ENCODE measurements at places on chromosomes 1 and 21.

DNA sequence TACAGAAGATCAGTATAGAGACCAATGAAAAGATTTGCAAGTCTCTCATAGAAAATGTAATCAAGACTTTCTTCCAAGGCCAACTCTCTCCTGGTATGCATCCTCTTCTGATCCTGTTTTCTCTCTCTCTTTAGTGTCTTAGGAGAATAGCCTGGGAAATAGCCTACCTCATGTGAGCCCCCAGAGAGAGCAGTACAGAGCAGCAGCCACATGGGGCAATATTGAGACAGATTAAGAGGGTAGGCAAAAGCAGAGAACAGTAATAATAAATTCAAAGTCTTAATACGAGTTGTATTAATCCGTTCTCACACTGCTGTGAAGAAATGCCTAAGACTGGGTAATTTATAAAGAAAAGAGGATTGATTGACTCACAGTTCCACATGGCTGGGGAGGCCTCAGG, 61.4 kb downstream of the RNASEL start:
- no peak for DNase-seq

DNA sequence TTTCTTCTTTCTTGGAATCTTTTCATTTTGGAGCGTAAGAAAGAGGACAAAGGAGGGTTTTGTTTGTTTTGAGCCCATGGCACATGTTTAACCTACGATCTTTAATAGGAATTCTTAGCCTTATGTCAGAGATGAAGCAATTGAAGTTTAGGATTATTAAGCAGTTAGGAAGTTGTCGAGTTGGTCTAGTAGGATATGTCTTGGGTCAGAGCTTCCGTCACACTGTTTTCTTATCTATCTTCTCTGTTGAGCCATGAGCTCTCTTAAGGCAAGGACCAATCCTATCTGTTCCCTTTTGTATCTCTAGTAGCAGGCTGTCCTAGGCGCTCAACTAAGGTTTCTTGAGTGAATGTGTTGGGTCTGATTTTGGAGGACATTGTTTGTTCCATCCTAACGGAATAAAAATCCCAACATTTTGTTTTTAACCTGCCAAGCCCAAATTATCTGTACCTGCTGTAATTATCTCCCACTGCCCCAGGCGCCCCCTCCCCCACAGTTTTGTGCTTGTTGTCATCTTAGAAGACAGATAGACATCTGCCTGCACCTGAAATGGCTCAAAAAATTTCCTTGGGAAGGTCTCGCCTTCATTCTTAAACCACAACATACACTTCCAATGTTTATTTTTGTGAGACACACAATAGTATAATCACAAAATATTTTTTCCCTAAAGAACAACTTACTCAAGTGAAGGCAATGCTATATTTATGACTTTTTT, 95.3 kb upstream of the GADD45A start:
- DNase-seq: no peak

DNA sequence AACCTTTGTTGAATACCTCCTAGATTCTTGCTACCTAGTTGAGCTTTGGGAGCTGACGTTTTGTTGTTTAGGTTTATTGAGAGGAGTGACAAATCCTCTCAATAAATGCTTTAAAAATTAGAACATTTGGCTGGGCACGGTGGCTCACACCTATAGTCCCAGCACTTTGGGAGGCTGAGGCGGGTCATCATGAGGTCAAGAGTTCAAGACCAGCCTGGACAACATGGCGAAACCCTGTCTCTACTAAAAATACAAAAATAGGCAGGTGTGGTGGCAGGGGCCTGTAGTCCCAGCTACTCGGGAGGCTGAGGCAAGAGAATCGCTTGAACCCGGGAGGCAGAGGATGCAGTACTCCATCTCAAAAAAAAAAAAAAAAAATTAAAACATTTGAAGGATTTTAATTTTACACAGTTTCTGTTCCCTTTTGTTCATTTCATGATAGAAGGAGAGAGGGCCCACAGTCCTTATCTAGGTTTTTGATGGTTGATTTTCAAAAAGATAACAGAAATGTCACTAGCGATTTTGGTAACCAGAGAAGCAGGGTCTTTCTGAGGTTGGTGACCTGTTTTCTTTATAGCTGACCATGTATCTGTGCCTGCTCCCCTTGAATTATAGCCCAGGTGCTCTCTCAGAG, 44.2 kb upstream of the PIGV start:
- DNase-seq: no peak

DNA sequence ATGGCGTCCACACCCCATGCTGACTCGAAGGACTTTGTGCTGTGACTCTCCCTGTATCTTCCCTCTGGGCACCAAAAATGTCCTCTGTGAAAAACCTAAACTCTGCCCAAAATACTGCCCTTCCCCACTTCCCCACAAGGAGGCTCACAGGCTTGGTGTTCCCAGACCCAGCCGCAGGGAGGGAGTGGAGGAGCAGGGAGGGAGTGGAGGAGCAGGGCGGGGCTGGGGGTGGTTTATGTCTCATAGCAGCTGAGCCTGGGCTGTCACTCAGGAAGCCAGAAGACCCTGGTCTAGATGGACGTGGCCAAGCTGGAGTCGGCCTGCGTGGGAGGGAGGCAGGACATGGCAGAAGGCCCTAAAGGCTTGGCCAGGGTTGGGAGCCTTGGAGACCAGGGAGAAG, 461.7 kb downstream of the PTPRU start:
- no peak for DNase-seq

GRCh38 chr1:187763976-187764375, 935.2 kb downstream of the PLA2G4A start:
- no peak for DNase-seq

- DNase-seq: no peak
Observed at GRCh38 chr1:167641786-167642500, 11.9 kb downstream of the RCSD1 start.

- DNase-seq: no peak
Observed at GRCh38 chr1:70208292-70208691, 2.9 kb upstream of the LRRC40 start.

DNA sequence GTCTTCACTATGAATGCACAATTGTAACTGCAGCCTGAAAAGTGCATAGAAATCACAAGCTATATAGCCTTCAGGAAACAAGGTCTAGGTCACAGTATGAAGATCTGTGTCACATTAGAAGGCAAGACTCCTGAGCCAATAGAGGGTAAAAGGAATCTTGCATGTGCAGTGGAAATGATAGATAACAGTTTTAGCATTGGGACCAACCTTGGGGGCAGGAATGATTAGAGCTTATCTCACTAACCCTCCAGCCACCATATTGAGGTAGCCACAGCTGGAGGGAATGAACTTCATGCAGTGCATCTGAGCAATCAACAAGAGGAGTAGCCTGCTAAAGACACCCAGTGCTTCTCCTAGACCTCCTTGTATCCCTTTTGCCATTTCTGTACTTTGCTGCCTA, 390.1 kb downstream of the LTN1 start:
- DNase-seq: no peak

- DNase-seq: peak; percentile 77
Observed at GRCh38 chr1:25905680-25906643, at the start of gene STMN1. TSS of gene STMN1 (minus strand) at chr1:25906419. CDS start at chr1:25904676, 1,743 bp downstream.

DNA sequence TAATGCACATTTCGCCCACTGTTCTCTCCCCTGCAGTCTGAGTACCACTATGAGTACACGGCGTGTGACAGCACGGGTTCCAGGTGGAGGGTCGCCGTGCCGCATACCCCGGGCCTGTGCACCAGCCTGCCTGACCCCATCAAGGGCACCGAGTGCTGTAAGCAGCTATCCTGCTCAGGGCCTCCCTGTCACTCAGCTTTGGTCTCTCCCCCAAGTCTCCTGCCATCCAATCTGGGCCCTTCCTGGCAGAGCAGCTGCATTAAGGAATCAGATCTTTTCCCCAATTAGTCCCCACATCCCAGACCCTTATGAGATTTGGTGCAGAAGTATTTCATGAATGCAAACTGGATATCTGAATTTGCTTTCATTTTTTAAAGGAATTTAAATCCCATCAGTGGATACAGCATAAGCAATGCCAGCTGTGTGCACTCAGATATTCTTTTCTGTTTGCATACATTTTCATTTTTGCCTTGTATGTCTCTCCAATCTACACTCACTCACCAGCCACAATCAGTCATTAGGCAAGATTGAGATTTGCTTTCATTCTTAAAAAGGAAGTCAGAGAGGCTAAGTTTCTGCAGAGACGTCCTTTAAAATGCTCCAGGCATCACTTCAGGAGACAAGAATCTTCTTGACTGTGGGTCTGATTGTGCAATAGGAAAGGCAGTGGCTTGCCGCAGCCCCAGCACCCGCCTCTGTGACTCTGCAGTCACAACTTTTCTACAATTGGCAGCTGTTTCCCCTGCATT, 48.1 kb downstream of the ELAPOR1 start:
- no peak for DNase-seq

- no peak for DNase-seq
Observed at GRCh38 chr1:244424649-244425334, 26.9 kb downstream of the ADSS2 start.

GRCh38 chr1:238664139-238664538, 722.2 kb upstream of the CHRM3 start:
- no peak for DNase-seq

GRCh38 chr1:26153966-26154532, 4.8 kb upstream of the FAM110D start:
- no peak for DNase-seq

- no peak for DNase-seq
Observed at GRCh38 chr1:41975121-41975520, 56.4 kb upstream of the HIVEP3 start.

- no peak for DNase-seq
Observed at GRCh38 chr1:57262472-57262871, 161.4 kb downstream of the DAB1 start.

DNA sequence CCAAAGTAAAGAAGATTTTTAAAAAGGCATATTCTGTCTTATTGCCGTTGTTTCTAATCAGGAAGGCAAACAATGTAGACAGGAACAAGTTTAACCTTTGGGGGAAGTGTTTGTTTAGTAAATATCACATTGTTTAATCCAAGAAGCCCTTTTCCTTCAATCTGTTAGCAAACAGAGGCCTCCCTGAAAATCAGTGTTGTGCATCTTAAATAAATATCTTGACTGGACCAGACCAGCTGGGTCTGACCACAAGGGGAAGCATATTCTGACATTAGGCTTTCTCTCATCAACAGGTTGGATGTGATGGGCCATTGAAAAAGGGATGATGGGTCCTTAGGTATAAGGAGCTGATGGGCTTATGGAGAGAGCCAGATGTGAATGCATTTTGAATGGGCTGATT, 81.8 kb upstream of the SGIP1 start:
- DNase-seq: no peak

GRCh38 chr1:19688041-19688842, 23.6 kb downstream of the HTR6 start:
- DNase-seq: no peak

DNA sequence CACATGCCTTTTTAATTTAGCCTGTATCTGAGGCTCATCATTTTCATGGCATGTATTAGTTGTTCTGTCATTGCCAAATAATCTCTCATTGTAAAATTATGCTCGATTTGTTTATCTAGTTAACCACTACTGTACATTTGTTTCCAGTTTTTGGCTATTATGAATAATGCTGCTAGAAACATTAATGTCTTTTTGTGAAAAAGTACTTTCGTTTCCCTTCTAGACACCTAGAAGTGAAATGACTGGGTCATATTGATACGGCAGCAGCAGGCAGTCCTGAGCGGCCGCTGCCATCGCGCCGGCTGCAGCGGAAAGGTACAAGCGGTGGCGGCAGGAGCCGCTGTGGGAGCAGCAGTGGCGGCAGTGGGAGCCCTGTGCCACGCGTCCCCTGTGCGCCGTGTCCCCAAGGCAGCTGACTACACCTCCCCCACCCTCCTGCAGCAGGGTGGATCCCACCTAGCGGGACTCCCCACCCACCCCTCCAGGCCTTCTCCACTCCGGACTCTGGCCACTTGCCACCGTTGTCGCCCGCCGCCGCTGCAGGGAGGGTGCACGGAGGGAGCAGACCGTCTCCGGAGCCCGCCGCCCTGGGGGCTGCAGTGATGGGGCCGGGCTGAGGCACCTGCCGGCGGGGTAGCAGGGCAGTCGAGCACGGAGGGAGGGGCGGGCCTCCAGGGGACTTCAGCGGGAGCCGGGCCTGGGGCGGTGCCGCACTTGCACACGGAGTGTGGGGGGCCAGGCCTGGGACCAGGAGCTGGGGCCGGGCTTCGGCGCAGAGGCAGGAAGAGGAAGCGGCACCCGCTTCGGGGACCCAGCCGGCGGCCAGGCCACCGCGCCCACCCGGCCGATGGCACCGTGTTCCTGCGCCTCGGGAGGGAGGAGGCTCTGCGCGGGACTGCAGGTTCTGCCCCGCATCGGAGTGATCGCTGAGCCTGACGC, 66.8 kb upstream of the RGS7 start:
- DNase-seq: no peak

DNA sequence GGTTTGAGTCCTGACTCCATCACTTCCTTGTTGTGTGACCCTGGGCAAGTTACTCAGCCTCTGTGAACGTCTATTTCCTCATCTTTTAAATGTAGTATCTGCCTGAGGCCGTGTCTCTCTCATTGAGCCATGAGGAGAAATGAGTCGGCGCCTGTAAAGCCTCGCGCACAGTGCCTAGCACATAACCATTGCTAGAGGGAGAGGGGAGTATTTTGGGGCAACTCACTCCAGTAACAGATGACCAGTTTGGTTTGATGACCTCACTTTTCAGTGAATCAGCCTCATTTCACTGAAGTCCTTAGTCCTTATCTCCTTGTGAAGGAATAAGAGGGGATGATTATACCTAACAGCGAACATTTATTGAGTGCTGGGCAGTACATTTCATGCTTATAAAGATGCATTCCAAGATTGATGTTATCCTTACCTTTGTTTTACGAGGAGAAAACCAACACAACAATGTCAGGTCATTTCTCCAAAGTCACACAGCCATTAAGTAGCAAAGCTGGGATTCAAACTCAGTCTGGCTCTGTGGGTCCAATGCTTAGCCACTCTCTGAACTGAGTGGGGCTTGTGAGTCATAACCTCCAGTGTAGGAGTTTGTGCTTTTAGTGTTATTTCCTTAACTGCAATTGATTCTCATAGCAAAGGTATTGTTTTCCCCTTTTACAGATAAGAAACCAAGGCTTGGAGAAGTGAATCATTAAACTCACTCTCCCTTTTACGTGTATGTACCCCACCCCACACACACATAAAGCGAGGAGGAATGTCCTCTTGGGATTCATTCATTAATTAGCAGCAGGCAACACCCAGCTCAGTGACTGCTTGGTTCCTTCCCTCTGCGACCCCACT, 25.9 kb downstream of the KCNC4 start:
- DNase-seq: no peak

- DNase-seq: no peak
Observed at GRCh38 chr1:84936116-84936810, 43.3 kb upstream of the LPAR3 start.

DNA sequence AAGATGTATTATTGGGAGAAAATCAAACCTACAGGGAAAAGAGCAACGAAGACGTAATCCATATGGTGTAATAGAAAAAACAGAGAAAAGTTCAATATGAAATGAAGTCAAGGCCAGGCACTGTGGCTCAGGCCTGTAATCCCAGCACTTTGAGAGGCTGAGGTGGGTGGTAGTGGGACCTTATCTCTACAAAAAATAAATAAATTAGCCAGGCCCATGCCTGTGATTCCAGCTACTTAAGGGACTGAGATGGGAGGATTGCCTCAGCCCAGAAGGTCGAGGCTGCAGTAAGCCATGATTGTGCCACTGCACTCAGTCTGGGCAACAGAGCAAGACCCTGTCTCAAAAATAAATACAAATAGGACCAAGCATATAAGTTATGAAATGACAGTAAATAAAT, 11.4 kb downstream of the DESI2 start:
- no peak for DNase-seq

- no peak for DNase-seq
Observed at GRCh38 chr1:85315789-85316188, 39.4 kb upstream of the BCL10 start.

GRCh38 chr1:25531082-25531461, 12.3 kb upstream of the LDLRAP1 start:
- DNase-seq: no peak

Measured in stimulated activated CD8-positive, alpha-beta memory T cell treated with anti-CD3 and anti-CD28 coated beads, Interleukin-4, amount 100 ng/mL, for 4 hours (primary cell).